ENCODE measurements at places on chromosomes 5 and 9. TPM values are rescaled to one million over a fixed set of nuclear protein-coding genes. Genes with fewer than 3 reads are reported as not detected.

Gene IRGM
- total RNA-seq, result 0.18 TPM

Gene PCDHA10
- 0.01 TPM for total RNA-seq

Gene TRIM7
- total RNA-seq, result 29.9 TPM

Gene OR1Q1
- total RNA-seq, result not detected

Gene GPR150
- 0.16 TPM for total RNA-seq

Gene FOXD4L3
- 0.12 TPM for total RNA-seq

Gene FOXD4
- total RNA-seq, result 0.23 TPM

Gene RETREG1
- total RNA-seq, result 3.6 TPM

Gene ABCA1
- 3.1 TPM for total RNA-seq

Gene SPATA31A3
- not detected for total RNA-seq

Gene APBA1
- 0.16 TPM for total RNA-seq

Gene TNFSF15
- total RNA-seq, result 0.11 TPM

Gene PTGR1
- 344 TPM for total RNA-seq

Gene IFNA21
- not detected for total RNA-seq

Gene CORO2A
- total RNA-seq, result 1.5 TPM

Gene FAM221B
- total RNA-seq, result not detected

Gene POU4F3
- 0.07 TPM for total RNA-seq

Measured in A549 treated with Hydrocortisone at 1 μM for 4 hours (cell line).